ENCODE measurements at places on chromosomes 7 and 10. TPM values are rescaled to one million over a fixed set of nuclear protein-coding genes. Genes with fewer than 3 reads are reported as not detected.

Gene NEURL1
- total RNA-seq = 1.1 TPM

GRCh38 chr10:105742184-105742583, 1101.1 kb downstream of the SORCS3 start:
- no peak for DNase-seq

DNA sequence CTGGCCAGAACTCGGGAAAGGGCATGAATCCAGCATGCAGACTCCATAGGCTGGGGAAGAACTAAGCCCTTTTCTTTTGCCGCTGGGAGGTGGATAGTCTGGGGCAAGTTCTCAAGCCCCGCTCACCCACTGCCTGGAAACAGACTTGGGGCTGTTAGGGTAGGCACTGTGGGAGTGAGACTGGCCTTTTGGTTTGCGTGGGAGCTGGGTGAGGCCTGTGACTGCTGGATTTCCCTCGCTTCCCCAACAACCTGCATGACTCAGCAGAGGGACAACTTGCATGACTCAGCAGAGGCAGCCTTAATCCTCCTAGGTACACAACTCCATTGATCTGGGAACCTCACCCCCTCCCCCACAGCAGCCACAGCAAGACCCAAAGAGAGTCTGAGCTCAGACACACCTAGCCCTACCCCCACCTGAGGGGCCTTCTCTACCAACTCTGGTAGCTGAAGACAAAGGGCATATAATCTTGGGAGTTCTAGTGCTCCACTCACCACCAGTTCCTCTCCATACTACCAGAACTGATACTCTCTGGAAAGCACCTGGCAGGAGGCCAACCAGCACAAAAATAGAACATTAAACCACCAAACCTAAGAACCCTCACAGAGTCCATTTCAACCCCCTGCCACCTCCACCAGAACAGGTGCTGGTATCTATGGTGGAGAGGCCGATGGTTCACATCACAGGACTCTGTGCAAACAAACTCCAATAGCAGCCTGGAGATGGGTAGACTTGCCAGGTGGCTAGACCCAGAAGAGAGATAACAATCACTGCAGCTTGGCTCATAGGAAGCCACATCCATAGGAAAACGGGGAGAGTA, 81.4 kb upstream of the LAMB4 start:
- peak; percentile 16 for DNase-seq

Gene WNT16
- total RNA-seq = not detected

Gene TWNK
- 7.7 TPM for total RNA-seq

- no peak for DNase-seq
Observed at GRCh38 chr7:47418601-47419309, 163.2 kb downstream of the TNS3 start.

Data from thyroid gland (tissue), 4 donors.